ENCODE measurements at places on chromosomes 12 and 14.
A peak's percentile ranks its signal among the peaks of the same experiment; 100 is the strongest.

DNA sequence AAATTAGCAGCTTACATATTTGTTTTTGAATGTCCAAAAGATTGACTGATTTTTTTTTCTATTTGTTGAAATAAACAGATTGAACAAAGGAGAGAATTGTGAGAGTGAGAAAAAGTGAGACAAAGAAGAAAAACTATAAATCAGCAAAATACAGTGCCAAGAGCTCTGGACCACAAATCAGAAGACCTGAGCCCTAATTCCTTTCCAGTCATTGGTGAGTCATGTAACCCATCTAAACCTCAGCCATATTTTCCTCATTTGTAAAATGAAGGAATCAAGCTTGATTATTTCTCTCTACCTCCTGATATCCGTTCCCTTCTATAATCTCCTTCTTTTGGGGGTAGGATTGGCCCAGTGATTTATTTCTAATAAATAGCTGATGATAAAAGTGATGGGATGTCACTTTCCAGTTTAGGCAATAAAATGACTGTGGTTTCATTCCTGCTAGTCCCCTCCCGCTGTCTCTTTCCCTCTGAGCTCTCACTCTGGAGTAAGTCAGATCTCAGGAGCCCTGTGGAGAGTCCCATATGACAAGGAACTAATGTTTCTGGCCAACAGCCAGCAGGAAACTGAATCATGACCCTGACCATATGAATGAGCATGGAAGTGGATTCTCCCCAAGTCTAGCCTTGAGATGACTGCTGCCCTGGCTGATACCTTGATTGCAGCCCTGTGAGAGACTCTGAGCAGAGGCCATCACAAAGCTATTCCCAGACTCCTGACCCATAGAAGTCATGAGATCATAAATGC is 218.9 kb downstream of the ACSS3 start:
- no peak for ATAC-seq

DNA sequence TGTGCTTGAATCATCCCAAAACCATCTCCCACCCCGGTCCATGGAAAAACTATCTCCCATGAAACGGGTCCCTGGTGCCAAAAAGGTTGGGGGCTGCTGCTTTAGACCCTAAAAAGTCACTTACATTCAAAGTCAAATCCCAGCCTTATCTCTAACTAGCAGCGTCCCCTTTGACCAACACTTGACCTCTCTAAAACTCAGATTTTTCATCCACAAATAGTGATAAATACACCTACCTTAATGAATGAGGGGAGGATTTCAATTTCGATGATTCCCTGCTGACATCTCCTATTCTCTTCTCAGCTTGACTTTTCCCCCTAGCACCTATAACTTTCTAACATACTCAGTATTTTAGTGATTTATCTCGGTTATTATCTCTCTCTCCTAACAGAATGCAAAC is 137.3 kb downstream of the BTG1 start:
- ATAC-seq = no peak

DNA sequence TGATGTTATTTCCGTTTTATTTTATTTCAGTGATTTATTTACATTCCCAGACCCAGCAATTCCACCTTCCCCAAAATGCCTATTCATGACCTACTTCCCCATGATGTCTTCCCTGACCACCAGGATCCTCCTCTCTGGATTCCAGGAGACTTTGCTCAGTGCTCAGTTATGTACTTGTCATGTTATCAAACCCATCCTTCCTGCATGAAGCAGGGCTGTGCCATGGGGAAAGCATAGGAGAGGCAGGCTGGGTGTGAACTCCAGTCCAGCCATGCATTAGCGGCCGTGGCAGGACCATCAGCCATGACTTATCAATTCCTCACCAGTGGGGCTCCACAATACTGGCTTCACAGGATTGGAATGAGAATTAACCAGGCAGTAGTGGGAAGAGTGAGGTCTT is 57.8 kb downstream of the B4GALNT3 start:
- ATAC-seq = no peak

- no peak for ATAC-seq
Measured at GRCh38 chr14:93286212-93286890, 46.5 kb downstream of the BTBD7 start.

- ATAC-seq = no peak
Measured at GRCh38 chr14:55973285-55973800, 144.9 kb upstream of the PELI2 start.

DNA sequence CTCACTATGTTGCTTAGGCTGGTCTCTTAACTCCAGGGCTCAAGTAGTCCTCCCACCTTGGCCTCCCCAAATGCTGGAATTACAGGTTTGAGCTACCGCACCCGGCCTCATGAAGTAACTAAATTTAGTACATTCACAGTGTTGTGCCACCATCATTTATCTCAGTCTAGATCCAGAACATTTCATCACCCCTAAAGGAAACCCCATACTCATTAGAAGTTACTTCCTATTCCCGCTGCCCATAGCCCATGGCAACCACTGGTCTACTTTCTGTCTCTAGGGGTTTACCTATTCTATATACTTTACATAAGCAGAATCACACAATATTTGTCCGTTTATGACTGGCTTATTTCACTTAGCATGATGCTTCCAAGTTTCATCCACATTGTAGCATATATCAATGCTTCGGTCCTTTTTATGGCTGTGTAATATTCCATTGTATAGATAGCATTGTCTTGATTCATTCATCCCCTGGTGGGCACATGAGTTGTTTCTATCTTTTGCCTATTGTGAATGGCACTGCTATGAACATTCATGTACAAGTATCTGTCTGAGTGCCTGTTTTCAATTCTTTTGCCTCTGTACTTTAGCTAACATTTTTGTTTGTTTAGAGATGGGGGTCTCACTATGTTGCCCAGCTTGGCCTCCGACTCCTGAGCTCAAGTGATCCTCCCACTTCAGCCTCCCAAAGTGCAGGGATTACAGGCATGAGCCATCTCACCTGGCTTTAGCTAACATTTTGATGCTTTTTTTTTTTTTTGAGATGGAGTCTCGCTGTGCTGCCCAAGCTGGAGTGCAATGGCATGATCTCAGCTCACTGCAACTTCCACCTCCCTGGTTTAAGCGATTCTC is 10.2 kb upstream of the SH2B3 start:
- no peak for ATAC-seq

DNA sequence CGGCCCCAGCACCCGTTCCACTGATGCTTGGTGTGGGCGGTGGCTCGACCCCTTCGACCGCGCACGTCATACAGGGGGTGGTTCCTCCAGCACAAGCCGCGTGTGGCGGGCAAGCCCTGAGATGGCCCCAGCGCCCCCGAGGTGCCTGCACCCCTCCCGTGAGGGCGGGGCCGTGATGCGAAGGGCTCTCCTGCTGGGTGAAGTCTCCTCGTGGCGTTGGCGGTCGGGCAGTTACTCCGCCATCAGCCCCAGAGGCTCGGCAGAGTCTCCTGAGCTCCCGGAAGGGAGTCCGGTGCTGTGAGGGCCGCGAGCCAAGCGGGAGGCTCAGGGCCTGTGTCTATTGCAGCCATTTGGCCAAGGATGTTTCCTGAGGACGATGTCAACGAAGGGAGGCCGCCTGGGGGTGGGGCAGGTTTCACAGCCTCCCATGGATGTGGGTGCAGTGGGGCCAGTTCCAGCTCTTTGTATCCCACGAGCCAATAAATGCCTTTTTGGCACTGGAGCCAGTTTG is 78.1 kb upstream of the GALNT9 start:
- ATAC-seq = no peak

DNA sequence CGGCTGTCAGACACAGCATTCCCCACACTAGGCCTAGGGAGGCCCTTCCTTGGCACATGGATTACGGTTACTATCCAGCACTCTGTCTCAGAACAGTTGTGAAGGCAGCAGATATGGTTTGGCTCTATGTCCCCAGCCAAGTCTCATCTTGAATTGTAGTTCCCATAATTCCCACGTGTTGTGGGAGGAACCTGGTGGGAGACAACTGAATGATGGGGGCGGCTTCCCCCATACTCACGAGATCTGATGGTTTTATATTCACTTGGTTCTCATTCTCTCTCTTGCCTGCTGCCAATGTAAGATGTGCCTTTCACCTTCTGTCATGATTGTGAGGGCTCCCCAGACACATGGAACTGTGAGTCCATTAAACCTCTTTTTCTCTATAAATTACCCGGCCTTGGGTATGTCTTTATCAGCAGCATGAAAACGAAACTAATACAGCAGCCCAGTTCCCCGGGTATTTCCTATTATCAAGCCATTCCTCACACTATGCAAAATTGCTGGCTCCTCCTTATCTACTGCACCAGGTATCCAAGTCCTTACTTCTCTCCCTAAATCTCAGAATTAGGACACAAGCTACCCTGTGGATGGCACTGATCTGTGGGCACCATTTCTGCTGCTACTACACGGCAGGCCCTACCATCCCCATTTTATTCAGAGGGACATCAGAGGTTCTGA is 33.3 kb downstream of the NT5DC3 start:
- ATAC-seq = no peak

DNA sequence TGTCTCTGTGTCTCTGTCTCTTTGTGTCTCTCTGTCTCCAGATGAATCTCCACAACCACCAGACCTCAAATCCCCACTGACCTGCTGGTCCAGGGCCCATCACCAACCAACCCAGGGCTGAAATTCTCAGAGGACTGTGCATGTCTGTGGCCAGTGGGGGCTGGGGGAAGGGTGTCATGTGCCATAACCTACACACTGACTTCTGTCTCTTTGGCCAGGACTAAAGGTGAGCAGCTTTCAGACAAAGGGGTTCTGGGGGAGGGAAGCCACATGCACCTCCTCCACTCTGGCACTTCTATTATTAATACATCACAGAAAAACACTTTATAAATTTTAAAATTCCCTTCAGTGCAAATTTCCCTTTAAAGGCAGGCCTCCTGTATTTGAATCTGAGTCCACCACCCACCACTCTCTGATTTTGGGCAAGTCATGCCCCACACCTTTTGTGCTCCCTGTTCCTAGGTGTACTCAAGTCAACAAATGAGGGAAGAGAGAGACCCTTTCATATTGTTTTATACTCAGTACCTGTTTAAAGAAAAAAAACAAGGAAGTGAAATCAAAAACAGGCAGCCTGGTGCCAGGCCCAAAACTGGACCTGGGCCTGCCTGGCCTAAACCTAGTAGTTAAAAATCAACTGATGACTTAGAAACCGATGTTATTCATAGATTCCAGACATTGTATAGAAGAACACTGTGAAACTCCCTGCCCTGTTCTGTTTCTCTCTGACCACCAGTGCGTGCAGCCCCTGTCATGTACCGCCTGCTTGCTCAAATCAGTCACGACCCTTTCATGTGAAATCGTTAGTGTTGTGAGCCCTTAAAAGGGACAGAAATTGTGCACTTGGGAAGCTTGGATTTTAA is 80.2 kb downstream of the TUNAR start:
- ATAC-seq = no peak

- no peak for ATAC-seq
Measured at GRCh38 chr14:72254937-72255472, 322.8 kb downstream of the RGS6 start.

DNA sequence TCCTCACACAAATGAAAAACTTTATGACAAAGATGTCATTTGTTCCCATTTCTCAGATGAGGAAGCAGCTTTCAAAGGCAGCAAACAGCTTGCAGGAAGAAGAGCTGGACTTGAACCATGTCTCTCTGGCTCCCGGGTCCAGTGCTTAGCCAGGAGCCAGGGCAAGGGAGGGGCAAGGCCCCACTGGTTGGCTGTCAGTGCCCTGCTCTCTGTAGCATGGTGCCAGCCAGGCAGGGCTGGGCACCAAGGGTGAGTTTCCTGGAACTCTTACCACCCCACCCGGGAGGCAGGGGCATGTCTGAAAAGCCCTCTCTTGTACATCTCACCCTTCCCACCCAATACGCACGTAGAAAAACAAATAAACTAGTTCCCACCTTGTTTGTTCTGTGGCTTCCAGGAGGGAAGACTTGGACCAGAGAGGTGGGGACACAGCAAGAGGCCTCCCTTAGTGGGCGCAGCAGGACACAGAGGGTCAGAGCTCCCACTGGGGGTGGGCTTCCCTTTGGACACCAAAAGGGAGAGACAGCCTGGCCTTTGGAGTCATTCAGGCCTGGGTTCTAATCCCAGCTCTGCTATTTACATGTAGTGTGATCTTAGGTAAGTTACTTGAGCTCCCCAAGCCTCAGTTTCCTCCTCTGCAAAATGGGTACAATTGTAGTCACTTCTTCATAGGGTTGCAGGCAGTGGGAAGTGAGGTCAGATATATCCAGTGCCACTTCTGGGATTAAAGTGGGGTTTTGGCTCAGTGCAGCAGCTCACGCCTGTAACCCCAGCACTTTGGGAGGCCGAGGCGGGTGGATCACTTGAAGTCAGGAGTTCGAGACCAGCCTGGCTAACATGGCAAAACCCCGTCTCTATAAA is 17.2 kb downstream of the TRPV4 start:
- no peak for ATAC-seq

DNA sequence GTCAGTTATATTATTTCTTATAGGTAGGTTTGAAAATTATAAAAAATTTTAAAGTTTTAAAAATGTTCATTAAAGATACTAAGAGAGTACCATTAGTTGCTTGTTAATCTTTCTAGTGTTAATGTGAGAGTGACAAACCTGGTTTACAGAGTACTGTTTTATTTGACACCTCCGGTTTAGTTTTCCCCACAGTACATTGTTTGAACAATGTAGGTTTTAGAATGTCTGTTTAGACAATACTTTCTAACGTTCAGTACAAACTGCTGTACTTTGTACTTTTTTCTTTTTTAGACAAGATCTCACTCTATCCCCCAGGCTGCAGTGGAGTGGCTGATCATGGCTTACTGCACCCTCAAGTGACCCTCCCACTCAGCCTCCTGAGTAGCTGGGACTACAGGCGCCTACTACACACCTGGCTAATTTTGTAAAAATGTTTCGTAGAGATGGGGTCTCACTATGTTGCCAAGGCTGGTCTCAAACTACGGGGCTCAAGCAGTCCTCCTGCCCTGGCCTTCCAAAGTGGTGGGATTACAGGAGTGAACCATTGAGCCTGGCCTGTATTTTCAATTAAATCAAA is 3.2 kb downstream of the BICDL1 start:
- no peak for ATAC-seq

GRCh38 chr14:32469388-32470160 is 140.5 kb downstream of the AKAP6 start:
- ATAC-seq = peak; percentile 50

GRCh38 chr12:9936591-9936990 is 4.4 kb upstream of the CLEC2A start:
- ATAC-seq = no peak

- no peak for ATAC-seq
Measured at GRCh38 chr12:70305794-70306193, 60.3 kb upstream of the KCNMB4 start.

DNA sequence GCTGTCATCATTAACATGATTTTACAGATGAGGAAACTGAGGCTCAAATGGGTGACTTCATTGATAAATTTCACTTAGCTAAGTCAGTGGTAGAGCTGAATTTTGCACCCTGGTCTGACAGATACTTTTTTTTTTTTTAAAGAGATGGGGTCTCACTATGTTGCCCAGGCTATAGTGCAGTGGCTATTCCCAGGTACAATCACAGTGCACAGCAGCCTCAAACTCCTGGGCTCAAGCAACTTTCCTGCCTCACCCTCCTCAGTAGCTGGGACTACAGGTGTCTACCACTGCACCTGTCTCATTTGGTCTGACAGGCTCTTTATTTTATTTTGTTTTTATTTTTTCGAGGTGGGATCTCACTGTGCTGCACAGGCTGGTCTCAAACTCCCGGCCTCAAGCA is 24.2 kb upstream of the CORO1C start:
- ATAC-seq = no peak
